Stimulated activated CD8-positive, alpha-beta memory T cell treated with anti-CD3 and anti-CD28 coated beads, Interleukin-4, amount 100 ng/mL, for 4 hours (primary cell): ENCODE measurements at places on chromosomes 13 and 19.

GRCh38 chr19:21314676-21315075 lies 14.5 kb downstream of the ZNF708 start:
- no peak for DNase-seq

GRCh38 chr19:5571777-5572176 lies 4.0 kb upstream of the TINCR start:
- DNase-seq = no peak

DNA sequence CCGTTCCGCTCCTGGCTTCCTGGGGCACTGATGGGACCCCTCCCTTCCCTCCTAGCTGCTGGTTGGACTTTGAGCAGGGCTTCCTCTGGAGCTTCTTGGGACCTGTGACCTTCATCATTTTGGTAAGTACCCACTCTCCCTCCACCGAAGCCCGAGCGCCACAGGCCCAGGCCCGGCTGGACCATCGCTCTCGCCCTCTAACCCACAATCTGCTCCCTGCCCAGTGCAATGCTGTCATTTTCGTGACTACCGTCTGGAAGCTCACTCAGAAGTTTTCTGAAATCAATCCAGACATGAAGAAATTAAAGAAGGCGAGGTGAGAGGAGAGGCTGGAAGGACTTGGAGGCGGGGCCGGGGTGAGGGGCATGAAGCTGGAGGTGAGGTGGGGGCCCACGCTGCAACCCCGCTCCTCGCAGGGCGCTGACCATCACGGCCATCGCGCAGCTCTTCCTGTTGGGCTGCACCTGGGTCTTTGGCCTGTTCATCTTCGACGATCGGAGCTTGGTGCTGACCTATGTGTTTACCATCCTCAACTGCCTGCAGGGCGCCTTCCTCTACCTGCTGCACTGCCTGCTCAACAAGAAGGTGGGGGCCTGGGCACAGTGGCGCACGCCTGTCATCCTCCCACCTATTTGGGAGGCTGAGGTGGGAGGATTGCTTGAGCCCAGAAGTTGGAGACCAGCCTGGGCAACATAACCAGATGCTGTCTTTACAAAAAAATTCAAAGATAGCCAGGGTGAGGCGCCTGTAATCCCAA lies 12.3 kb downstream of the DDX39A start:
- no peak for DNase-seq

- DNase-seq = no peak
Measured at GRCh38 chr13:102311419-102311796, 90.4 kb downstream of the FGF14 start.

DNA sequence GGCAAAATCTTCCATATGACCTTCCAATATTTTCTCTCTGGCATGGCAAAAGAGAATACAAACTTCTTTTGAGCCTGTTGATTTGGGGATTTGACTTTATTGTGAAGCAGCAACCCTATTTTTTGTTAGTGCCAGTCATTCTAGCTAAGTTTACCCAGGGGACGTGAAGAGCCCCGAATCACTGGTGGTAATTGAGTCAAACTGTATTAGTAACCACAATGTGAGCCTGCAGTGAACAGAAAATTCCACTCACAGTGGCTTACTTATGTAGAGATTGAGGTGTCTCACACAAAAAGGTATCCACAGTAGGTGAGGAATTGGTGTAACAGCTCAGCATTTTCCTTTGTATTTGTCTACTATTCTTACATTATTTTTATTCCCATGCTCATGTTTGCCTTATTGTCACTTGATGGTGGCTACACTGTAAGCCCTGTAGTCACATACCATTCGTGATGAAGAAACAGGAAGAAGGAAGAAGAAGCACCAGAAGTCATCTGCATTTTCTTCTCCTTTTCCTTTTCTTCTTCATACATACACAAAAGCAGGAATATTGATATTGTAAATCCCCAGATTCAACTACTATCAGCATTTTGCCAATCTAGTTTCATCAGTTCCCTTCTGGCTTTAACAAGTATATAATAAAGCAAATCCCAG lies 33.3 kb upstream of the MYCBP2 start:
- no peak for DNase-seq

- no peak for DNase-seq
Measured at GRCh38 chr13:42071672-42072419, 23.4 kb downstream of the DGKH start.

DNA sequence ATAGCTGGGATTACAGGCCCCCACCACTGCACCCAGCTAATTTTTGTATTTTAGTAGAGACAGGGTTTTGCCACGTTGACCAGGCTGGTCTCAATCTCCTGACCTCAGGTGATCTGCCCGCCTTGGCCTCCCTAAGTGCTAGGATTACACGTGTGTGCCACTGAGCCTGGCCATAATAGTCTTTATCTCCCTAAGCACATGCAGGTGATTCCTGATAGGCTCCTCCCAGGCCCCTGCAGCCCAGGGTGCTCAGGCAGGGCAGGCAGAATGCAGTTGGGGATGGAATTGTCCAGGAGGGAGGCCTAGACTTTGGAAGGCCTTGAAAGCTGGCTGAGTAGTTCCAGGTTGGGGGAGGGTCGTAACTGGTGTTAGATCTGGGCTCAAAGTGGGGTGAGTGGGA lies 8.5 kb downstream of the ZNF526 start:
- no peak for DNase-seq

DNA sequence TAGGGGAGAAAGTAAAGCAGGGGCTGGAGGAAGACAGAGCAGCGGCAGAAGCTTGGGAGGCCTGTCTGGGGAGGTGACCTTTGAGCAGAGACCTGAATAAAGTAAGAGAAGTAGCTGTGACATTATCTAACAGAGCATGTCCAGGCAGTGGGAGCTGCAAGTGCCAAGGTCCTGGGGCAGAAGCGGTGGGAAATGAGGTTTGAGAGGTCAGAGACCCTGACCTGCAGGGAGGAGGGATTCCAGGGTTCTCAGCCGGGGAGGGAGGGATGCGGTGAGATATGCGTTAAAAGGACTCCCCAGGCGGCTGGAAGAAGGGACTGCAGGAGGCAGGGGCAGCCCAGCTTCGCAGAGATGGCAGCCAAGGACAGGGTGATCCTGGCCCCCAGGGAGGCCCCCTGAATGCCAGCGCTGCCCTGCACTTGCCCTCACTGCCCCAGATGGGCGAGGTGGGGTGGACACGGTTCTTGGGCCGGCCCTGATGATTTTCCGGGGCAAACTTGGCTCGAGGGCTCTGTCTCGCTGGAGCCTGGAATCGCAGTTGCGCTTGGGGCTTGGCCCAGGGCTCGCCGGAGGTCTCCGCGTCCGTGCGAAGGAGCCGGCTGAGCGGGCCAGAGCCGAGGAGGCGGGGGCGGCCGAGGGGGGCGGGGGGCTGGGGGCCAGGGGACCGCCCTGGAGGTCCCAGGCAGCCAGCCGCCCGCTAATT lies 3.2 kb downstream of the CRLF1 start:
- DNase-seq = no peak

- no peak for DNase-seq
Measured at GRCh38 chr19:34274827-34275625, 20.7 kb downstream of the GARRE1 start.

- DNase-seq = no peak
Measured at GRCh38 chr19:21127898-21128297, 13.9 kb upstream of the ZNF431 start.

DNA sequence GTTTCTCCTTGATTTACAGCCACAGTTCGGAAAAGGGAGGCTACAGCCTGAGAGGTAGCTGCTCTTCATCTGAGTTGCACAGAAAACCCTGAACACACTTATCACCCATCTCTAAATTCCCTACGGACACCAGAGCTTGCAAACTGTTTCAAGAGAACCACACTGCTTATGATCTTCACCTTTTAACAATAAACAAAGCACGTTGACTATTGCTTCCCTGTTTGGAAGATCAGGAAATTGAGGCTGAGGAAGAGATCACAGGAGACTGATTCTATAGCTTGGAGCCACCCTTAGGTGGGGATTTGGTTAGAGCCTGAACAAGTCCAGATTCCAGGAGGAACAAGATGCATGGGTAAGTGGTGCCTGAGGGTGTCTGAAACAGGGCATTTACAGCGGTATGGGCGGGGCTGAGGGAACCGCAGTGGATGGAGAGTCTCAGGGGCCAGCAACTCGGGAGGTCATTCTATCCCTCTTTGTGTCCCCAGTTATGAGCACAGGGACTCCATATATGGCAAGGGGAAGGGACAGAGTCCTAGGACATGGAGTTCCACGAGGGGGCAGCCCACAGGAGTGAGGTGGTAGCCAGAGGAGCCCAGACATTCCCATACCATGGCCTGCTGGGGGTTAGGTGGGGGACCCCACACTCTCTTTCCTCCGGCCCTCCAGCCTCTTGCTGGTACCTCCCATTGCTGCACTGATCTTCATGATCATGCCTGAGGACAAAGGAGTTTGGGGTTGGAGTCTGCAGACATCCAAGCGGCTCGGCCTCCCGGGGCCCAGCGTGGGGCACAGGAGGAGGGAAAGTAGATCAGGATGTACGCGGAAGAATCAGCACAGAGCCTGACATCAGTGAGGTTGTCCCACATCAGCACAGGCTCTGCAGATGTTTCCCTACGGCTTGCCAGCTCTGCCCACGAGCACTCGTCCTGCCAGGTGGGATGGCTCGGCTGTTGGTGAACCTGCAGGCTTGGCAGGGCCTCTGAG lies 162.3 kb upstream of the ZNF536 start:
- no peak for DNase-seq

GRCh38 chr19:46006411-46006810 lies 11.1 kb downstream of the CCDC61 start:
- no peak for DNase-seq

GRCh38 chr13:31074756-31075155 lies 86.9 kb downstream of the HSPH1 start:
- no peak for DNase-seq

GRCh38 chr13:43054803-43055802 lies 31.7 kb downstream of the DNAJC15 start:
- DNase-seq = no peak

GRCh38 chr13:95480131-95480545 lies 72.4 kb upstream of the CLDN10 start:
- no peak for DNase-seq

GRCh38 chr19:570937-571565 lies 1.3 kb upstream of the BSG start:
- no peak for DNase-seq

GRCh38 chr13:77300176-77301037 lies 26.5 kb downstream of the MYCBP2 start:
- DNase-seq = no peak

DNA sequence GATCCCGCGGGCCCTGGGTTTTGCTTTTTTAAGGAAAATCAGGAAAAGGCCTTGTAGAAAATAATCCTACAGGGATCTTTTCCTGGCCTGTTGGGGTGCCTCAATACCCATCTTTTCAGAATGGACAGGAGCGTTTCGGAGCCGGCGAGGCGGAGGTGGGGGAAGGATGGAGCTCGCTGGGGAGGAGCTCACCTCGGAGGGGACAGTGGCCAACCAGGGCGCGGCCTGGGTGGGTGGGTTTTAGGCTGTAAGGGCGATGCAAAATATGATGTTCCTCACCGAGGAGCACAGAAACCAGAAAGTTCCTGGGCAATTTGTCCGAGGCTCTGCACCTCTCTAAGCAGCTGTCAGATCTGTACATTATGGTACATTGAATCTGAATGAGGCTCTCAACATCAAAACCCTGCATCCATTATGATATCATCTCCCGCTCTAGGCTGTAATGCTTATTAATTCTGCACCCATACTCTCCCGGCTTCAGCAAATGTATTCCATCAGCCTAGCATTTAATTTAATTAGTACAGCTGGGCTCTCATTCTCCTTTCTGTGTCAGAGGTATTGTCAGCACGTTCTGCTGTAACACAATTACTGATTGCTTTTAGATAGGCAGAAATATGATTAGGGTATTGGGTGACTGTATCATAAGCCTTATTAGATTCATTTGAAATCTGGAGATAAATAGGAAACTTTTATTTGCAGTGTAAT lies 90.3 kb upstream of the SOX1 start:
- DNase-seq = no peak

DNA sequence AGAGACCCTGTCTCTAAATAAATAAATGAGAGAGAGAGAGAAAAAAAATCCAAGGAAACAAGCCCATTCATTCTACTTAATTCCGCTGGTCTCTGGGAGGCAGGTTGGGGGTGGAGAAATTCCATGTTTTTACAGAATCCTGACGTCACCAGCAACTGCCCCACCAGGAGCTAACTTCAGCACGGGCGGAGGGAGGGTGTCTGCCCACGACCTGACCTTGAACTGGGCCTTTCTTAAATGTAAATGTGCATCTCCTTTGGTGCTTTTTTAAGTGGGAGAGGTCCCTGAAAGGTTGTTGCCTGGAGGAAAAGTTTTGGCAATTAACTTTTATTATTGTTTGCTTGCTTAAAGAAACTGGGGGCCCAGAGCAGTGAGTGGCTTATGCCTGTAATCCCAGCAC lies 15.5 kb downstream of the KLF2 start:
- no peak for DNase-seq

GRCh38 chr19:18001777-18002345 lies 6.1 kb upstream of the ARRDC2 start:
- no peak for DNase-seq

- no peak for DNase-seq
Measured at GRCh38 chr19:28435551-28436271, 777.2 kb downstream of the UQCRFS1 start.

- no peak for DNase-seq
Measured at GRCh38 chr19:49058562-49058961, 1.0 kb upstream of the CGB7 start.

DNA sequence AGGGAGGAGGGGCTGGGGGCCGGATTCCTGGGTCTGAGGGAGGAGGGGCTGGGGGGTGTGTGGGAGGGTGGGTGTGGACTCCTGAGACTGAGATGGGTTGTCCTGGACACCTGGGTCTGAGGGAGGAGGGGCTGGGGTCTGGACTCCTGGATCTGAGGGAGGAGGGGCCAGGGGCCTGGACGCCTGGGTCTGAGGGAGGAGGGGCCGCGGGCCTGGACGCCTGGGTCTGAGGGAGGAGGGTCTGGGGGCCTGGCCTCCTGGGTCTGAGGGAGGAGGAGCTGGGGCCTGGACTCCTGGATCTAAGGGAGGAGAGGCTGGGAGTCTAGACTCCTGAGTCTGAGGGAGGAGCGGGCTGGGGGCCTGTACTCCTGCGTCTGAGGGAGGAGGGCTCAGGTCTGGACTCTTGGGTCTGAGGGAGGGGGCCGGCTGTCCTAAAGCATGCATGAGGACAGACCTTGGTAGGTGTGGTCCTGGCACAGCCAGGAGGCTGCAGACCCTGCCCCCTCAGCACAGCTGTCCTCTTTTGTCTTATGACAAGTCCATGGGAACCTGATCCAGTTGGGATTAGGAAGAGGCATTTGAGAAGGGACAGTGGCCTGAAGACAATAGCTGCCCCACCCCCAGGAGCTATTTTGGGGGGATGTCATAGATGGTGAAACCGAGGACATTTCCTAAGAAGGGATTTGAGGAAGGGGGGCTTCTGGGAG lies 1.3 kb downstream of the TNNT1 start:
- DNase-seq = no peak

DNA sequence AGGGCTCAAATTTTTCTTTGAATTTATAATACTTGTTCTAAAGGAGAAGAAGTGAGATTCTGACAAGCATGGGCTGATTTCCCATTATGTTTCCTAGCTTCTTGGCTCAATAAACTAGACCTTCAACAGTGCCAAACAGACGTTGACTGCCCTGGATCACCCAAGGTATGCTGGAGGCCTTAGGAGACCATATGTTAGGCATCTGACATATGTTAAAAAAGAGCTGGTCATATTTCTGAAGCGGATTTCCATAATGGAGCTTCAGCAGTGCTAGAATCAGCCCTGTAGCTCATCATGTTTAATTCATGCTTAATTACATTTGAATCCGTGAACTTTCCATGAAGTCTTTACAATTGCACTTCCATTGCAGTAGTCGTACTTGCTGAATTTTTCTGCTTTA lies 653.3 kb downstream of the DIAPH3 start:
- DNase-seq = no peak
